SW480 (cell line): ENCODE measurements at places on chromosomes 5 and 9.

- no peak for DNase-seq
Measured at GRCh38 chr5:126120939-126121338, 302.3 kb upstream of the GRAMD2B start.

DNA sequence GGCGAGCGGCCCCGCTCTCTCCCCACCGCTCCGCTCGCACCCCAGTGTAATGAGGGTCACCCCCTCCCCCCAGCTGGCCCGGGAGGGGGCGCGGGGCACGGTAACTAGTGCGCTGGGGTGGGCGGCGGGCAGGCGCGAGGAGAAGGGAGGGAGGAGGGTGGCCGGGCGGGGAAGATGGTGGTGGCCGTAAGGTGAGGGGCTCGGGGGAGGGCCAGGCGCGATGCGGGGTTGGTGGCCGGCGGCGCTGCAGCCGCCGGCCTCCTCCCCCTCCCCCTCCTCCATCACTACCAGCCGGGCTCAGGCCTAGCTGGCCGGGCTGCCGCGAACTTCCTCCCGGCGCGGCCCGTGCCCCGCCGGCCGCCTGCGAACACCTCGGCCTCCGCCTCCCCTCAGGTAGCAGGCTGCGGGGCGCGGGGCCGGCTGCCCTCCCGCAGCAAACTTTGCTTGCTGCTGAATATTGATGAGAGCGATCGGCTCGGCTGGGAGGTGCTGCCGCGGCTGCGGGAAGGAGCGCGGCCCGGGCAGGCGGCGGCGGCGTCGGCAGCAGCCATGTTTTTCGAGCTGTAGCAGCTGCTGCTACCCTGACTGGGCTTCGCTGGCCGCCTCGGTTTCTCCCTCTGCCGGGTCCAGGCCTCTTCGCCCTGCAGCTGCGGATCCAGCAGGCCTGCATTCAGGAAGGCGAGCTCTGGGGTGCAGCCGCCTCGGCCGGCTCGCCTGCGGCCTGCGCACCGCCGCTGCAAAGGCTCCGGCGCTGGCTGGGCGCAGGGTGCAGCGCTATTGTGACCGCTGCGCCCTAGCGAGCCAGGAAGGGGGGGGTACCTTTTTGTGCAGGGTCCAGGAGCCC is 502 bp downstream of the NSD1 start:
- peak; percentile 50 for DNase-seq

- no peak for DNase-seq
Measured at GRCh38 chr9:84075004-84075403, 94.4 kb downstream of the RMI1 start.

DNA sequence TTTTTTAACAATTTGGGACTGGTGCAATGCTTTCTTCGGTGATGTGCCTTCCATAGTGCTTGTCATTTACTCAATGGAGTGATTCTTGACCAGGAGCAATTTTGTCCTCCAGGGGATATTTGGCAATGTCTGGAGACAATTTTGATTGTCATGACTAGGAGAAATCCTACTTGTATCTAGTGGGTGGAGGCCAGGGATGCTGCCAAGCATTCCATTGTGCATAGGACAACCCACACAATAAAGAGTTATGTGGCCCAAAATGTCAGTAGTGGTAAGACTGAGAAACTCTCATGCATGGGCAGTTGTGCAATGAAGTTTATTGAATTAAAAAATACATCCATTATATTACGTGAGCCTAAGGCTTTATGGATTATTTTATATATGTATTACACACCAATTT is 70.5 kb downstream of the FOCAD start:
- no peak for DNase-seq

DNA sequence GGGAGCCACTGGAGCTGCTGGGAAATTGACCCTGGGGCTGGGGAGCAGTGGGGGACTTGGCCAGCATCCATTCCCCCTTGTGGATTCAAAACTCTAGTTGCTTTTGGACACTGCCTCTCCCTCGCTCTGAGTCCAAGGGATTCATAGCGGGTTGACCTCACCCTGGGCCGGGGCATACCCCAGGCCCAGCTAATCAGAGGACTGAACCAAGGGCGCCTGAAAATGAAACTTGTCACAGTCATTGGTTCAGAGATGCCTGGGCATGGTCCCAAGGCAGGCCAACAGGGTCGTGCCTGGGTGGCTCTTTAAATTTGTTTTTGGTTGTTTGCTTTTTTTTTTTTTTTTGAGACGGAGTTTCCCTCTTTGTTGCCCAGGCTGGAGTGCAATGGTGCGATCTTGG is 22.6 kb downstream of the STK10 start:
- no peak for DNase-seq

DNA sequence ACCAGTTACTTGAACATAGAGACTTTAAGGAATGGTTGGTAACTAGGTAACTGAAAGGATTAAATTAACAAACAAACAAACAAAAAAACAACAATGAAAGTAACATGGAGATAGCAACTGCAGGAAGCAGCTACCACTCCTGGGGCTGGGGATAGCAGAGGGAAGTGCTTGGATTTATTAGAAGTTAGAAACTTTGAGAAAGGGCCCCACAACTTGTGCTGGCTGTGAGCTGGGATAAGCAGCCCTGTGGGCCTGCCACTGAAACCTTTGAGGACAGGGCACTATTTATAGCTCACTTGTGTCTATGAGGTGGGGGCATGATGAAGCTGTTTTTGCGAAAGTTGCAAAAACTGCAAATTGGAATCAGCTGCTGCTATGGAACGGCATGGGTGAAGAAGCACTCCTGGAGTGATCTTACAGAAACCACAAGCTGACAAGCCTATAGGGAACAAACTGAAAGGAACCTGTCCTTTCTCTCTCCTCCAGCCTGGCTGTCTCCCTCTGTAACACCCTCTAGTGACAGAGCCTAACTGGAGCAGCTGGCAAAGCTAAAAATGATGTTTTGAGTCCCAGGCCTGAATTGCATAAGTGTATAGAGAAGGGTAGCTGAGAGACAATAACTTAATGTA is 91.4 kb upstream of the RANBP6 start:
- DNase-seq = peak; percentile 40

DNA sequence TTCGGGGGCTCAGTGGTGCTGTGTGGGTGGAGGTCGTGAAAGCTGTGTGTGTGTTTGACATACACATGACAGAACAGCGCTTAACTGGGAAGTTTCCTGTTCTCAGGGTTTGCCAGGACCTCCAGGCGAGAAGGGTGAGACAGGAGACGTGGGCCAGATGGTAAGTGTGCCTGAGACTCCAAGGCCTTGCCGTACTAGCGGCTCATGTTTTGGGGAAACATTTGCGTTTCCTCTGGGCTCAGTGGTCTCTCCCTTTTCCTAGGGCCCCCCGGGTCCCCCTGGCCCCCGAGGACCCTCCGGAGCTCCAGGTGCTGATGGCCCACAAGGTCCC is 68.3 kb upstream of the FCN2 start:
- DNase-seq = no peak

- DNase-seq = no peak
Measured at GRCh38 chr5:116378777-116379121, 195.9 kb downstream of the SEMA6A start.

DNA sequence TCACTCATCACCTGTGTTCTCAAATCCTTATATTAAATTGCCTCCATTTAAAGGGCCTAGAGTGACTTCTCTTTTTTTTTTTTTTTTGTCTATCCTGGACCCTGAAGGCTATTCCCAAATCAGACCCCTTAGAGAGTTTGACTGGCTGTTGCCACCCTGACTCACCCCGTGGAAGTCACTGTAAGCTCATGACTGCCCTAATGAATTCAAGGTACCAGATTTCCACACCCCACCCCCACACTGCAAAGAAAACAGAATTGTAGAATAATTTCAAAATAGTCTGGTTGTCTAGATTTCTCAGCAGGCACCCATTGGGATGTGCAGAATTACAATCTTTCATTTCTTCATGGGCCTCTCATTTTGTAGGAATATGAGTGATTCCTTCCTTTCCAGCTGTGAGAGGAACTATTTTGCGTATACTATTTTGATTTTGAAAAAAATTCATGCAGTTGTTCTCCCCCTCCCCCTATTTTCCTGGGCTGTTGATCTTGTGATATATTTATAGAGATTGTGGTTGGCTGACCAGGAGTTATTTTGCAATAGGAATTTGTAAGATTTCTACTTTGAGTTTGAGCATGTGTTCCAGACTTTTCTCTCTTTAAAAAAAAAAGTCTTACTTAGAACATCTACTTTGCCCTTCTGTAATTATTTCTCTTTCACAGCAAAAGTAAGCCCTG is 79.1 kb downstream of the ZNF618 start:
- no peak for DNase-seq

- no peak for DNase-seq
Measured at GRCh38 chr9:90881648-90882047, 80.0 kb downstream of the SYK start.

DNA sequence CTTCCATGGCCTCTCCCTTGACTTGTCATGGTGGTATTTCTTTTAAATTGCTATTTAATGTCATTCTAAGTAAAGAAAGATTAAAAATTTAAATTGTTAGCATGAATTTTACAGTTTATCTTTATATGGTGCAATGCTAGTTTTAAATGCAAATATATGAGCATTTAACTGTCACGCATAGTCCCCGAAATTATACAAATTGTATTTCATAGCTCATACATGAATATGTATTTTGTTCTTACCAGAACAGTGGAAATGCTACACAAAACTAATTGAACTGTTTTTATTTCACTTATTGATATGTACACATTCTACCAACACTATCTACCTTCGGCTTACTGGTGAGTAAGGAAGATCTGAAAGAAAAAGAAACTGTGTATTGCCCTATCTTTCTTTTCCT is 125.8 kb downstream of the CARTPT start:
- no peak for DNase-seq

DNA sequence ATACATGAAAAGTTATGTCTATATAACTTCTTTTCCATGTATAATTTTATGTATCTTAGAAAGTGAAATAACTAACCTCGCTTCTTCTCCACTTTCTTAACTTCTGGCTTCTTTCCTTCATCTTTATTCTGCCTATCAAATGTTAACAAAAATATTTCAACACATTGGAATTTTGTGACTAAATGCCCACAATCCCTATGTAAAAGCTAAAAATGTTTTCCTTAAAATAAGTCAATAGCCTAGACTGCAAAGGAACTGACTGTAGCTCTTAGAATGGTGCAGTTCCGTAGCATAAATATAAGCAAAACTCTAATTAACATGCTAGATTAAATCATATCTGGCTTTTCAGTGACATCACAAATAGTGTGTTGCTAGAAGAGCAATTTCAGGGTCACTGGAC is 40.9 kb downstream of the PSIP1 start:
- no peak for DNase-seq

- DNase-seq = no peak
Measured at GRCh38 chr5:98791001-98791519, 17.6 kb downstream of the RGMB start.

- no peak for DNase-seq
Measured at GRCh38 chr5:30380228-30380627, 813.3 kb upstream of the CDH6 start.

GRCh38 chr5:163770625-163771024 is 265.2 kb downstream of the MAT2B start:
- DNase-seq = no peak

DNA sequence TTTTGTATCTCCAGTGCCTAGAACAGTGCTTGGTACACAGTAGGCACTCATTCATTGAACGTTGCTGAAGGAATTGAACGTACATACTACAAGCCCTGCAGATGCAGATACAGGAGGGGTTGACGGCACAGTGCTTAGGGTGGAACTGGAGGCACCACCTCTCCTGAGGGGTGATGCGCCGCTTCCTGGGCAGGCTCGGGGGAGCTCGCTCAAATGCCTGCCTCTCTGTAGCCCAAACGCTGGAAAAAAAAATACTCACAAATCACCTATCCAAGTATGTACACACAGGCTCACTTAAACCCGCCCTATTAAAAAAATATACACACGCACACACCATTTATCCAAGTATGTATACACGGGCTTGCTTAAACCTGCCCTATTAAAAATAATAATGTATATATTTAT is 536 bp upstream of the COMMD10 start:
- peak; percentile 62 for DNase-seq

- no peak for DNase-seq
Measured at GRCh38 chr5:82713811-82714210, 363.4 kb downstream of the TMEM167A start.

DNA sequence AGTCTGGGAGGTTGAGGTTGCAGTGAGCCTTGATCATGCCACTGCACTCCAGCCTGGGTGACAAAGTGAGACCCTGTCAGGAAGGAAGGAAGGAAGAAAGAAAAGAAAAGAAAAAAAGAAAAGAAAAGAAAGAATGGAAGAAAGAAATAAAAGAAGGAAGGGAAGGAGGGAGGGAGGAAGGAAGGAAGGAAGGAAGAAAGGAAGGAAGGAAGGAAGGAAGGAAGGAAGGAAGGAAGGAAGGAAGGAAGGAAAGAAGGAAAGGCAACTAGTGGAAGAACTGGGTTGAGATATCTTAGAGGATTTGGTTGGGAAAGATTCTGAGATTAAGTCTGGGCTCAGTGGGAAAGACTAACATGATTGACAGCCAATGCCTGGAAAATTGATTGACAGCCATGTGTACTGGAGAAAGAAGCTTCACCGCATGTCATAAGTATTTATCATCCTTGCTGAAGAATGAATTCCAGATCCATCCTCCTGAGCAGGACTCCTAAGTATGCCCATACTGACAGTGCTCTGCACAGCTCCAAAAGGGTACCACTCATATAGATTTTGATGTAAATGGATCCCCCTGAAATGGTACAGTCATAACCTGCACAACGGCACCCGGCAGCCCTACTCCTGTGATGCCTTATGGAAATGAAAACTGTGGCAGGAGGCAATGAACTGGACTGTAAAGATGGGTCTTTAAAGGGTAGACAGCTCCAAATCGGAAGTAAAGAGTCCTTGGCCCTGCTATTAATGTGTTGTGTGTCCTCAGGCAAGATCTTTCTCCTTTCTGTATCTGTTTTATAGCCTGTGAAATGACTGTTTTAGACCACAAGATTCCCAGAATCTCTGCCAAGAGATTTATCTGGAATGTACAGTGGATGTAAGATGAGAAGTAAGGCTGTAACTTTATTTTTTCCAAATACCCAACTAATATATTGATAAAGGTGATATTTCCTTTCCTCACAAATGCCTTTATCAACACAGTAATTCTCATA is 16.9 kb upstream of the ADRA1B start:
- peak; percentile 28 for DNase-seq

- DNase-seq = no peak
Measured at GRCh38 chr5:54518818-54519508, 1.4 kb downstream of the SNX18 start.

- DNase-seq = no peak
Measured at GRCh38 chr9:111232997-111233790, 96.8 kb downstream of the OR2K2 start.

GRCh38 chr9:36325081-36325828 is 67.0 kb upstream of the GNE start:
- DNase-seq = no peak

- peak; percentile 87 for DNase-seq
Measured at GRCh38 chr9:35669331-35670145, 4.2 kb upstream of the CA9 start.

- no peak for DNase-seq
Measured at GRCh38 chr9:101625876-101626275, 31.1 kb upstream of the PPP3R2 start.

DNA sequence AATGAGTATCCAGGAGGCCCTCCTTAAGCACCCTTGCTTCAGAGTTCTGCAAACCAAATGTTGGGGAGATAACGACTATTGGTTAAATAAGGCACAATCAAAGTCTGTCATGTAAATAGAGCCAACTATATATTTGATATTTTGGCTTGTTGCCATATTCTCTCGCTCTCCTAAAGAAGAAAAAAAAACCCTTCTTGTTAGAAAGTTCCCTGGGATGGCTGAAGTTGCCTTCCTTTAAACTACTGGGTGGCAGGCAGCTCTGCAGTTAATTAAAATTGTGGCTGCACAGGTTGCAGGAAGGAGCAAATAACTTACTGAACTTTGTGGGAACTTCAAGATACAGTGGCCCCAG is 227.0 kb upstream of the ANKRD55 start:
- no peak for DNase-seq
